Sigmoid colon (tissue), 7 donors: ENCODE measurements at places on chromosomes 2 and 18. TPM values are rescaled to one million over a fixed set of nuclear protein-coding genes. Genes with fewer than 3 reads are reported as not detected.

- no peak for DNase-seq
Observed at GRCh38 chr2:42712934-42713333, 51.0 kb downstream of the OXER1 start.

DNA sequence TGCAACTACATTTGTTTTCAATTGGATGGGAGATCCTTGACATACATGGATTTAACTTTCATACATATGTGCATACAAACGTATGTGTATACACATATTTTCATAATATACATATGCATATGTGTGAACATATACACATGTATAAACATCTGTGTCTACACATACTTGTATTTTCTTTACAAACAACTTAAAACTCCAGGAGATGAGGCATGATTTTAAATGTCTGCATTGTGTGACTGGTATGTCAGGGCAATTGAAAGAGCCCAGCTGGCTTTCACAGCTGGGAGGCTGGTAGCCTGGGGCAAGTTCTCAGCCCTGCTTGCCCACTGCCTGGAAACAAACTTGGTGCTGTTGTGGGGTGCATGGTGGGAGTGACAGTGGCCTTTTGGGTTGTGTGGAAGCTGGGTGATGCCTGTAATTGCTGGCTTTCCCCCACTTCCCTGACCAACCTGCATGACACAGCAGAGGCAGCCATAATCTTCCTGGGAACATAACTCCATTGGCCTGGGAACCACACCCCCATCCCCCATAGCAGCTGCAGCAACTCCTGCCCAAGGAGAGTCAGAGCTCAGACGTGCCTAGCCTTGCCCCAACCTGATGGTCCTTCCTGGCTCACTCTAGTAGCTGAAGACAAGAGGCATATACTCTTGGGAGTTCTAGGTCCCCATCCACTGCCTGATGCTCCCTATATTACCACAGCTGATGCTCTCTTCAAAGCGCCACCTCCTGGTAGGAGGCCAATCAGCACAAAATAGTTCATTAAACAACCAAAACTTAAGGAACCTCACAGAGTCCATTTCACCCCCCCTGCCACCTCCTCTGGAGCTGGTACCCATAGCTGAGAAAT lies 158.3 kb downstream of the CERS6 start:
- no peak for DNase-seq

DNA sequence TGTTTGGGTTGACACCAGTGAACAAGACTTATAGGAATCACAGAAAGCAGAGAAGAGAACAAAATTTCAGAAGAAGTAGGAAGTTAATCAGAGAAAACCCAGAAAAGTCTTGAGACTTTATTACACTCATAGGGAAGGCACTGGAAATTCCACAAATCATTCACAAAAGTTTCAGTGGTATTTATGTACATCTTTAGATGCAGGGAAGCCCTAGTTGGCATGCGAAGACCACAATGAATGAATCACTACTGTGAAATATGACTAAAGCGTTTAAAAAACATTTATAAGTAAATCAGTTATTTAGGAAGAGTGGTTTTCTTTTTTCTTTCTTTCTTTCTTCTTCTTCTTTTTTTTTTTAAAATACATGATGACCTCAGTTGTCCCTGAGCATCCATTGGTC lies 105.1 kb downstream of the NUP35 start:
- DNase-seq = no peak

DNA sequence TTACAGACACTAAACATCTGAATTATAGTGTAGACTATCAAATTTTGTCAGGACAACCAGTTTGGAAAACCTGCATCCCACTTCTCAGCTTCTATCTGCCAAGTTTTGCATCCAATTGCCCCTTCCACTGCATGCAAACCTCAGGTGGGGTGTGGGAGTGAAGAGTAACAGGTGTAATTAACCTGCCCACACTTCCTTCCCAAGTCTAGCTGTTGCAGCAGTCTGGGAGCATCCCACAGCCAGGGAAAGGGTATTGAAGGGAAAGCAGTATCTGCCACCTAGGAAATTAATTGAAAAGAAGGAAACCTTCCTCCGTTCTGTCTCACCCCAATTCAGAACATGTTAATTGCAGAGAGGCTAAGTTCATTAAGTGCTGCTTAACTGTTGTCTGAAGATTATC lies 189.9 kb downstream of the NCKAP5 start:
- DNase-seq = no peak

- DNase-seq = no peak
Observed at GRCh38 chr18:55136864-55137263, 177.6 kb upstream of the CCDC68 start.

- no peak for DNase-seq
Observed at GRCh38 chr2:86078774-86079545, 26.7 kb downstream of the POLR1A start.

DNA sequence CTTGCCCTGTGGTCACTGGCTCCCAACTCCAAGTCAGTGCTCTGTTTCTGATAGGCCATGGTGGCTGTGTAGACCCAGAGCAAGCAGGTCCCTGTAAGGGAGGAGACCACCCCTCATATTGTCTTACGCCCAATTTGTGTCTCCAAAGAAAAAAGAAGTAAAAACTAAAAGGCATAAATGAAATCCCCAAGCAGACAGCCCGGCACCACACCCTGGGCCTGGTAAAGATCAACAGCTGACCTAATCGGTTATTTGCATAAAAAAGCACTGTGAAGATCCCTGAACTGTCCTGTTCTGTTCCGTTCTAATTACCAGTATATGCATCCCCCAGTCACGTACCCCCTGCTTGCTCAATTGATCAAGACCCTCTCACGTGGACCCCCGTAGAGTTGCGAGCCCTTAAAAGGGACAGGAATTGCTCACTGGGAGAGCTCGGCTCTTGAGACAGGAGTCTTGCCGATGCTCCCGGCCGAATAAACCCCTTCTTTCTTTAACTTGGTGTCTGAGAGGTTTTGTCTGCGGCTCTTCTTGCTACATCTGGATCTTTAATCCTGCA lies 364.1 kb upstream of the HS6ST1 start:
- no peak for DNase-seq

GRCh38 chr2:13550285-13551231 lies 833.8 kb downstream of the TRIB2 start:
- no peak for DNase-seq

DNA sequence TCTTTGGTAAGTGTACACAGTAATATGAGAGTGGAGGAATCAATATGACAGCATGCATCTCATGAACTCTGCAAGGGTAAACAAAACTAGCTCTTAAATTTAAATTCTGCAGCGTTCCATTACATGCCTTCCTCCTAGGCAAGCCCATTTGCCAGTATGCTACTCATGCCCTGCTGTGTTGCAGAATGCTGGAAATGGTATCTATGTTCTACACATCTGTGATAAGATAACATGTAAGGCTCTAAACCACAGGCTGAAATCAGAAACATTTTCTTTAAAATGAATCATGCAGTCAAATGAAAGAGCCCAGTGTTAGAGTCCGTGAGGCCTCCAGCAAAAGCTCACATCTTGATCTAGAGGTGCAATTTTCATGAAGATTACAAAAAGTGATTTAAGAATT lies 112.8 kb upstream of the FN1 start:
- no peak for DNase-seq

DNA sequence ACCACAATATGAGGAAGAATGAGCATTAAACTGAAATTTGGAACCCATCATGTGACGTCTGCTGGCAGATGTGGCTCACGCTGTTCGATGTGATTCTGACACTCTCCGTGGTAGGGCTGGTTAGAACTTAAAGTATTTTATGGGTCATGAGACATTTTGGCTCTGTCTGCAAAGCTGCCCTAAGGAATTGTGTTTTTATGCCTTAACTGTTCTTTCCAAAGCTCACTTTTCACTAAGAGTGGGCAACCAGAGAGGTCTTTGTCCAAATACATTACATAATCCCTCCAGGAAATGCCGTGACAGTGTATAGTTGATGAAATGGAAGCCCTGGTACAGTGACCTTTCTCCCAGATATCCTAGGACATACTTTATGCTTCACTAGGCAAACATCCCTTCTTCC lies 119.1 kb downstream of the AQP4 start:
- no peak for DNase-seq

Gene ACADL
- total RNA-seq = 3.9 TPM

Gene KLHL30
- 0.71 TPM for total RNA-seq

Gene SLC9A2
- under 0.01 TPM for total RNA-seq

Gene SLC9A4
- not detected for total RNA-seq
